ENCODE measurements at places on chromosomes 5 and 9. TPM values are rescaled to one million over a fixed set of nuclear protein-coding genes. Genes with fewer than 3 reads are reported as not detected.

Gene GCNT1
- total RNA-seq, result 1.2 TPM

Gene CNTNAP3B
- 10.1 TPM for total RNA-seq

Gene TEK
- total RNA-seq, result 1.0 TPM

Gene RAPGEF1
- total RNA-seq, result 319 TPM

Gene C5orf63
- 11.8 TPM for total RNA-seq

Gene CAMK2A
- 1.1 TPM for total RNA-seq

Gene NAIP
- total RNA-seq, result 32.5 TPM

Gene SMARCA2
- 14.5 TPM for total RNA-seq

Gene TOR2A
- 27.5 TPM for total RNA-seq

Gene PCDHGA1
- total RNA-seq, result 4.6 TPM

Gene C5orf46
- not detected for total RNA-seq

Gene SOX30
- total RNA-seq, result not detected

Gene GRM6
- not detected for total RNA-seq

Gene FBXL7
- 25.3 TPM for total RNA-seq

Gene FRMD3
- total RNA-seq, result 20.7 TPM

Gene ENHO
- 11.5 TPM for total RNA-seq

Gene ANKRD55
- total RNA-seq, result not detected

Gene TAF11L10
- 0.83 TPM for total RNA-seq

Gene CCIN
- total RNA-seq, result 0.22 TPM

Gene LVRN
- total RNA-seq, result 0.59 TPM

Gene DENND4C
- 34.5 TPM for total RNA-seq

Gene TARS1
- 173 TPM for total RNA-seq

Gene ASPN
- total RNA-seq, result not detected

Gene PCDHGB4
- total RNA-seq, result 40.8 TPM

Gene SSBP2
- 146 TPM for total RNA-seq

Gene PCDHGB6
- 59.8 TPM for total RNA-seq

Gene LNPEP
- total RNA-seq, result 9.3 TPM

Gene SPOUT1
- total RNA-seq, result 22.3 TPM

Gene DNAJB5
- 137 TPM for total RNA-seq

Gene OBP2B
- total RNA-seq, result not detected

Gene PCDHA6
- total RNA-seq, result 29.8 TPM

Gene MSX2
- total RNA-seq, result not detected

Gene MAST4
- 11.5 TPM for total RNA-seq

Gene SPATA31E1
- 0.71 TPM for total RNA-seq

Gene PCDHB14
- total RNA-seq, result 16.5 TPM
